ENCODE measurements at places on chromosomes 4 and X.

DNA sequence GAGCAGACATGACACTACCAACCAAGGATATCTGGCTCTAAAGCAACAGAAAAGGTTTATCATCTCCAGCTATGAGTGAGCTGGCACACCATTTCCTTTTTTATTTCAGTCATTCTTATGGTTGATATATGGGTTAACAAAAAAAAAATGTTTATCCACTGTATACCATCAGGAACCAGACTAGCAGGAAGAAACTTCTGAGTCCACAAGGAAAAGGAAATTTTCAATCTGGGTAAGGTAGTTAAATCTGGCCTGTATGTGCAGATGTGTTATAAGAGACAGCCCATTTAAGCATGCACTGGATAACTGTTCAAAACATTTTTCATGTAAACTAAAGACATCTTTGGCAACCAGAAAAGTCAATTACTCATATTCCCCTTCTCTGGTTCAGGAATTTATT is 35.0 kb downstream of the AMMECR1 start:
- no peak for DNase-seq

- no peak for DNase-seq
Measured at GRCh38 chr4:115453416-115453815, 340.0 kb upstream of the NDST4 start.

GRCh38 chr4:3035674-3036073 is 38.7 kb downstream of the HTT-AS start:
- DNase-seq, result no peak

DNA sequence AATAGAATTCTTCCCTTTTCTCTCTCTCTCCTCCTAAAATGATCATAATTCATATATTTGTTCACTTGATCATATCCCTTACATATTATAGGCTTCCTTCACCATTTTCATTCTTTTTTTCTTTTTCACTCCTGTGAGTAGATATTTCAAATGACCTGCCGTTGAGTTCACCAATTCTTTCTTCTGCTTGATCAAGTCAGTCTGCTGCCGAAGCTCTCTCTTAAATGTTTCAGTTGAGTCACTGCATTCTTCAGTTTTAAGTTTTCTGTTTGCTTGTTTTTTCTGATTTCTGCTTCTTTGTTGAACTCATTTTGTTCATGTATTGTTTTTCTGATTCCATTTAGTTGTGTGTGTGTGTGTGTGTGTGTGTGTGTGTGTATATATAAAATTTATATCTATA is 354.3 kb downstream of the GPAT3 start:
- no peak for DNase-seq

DNA sequence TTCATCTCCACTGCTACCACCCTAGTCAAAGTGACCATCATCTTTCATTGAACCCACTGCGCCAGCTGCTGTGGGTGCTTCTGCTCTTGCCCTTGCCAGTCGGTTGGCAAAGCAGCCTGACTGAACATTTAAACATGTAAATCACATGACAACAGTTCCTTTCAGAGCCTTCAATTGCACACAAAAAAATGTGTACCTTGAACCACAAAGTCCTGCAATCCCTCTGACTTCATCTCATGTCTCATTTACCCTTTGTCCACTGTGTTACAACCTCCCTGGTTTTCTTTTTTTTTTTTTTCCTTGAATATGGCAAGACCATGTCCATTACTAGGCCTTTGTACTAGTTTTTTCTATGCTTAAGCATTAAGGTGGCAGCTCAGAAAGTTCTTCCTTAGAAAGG is 183.5 kb downstream of the GBA3 start:
- no peak for DNase-seq
